Activated T-cell treated with anti-CD3 and anti-CD28 coated beads, Interleukin-2, amount 50 U/mL, for 72 hours (primary cell): ENCODE measurements at places on chromosomes 5 and 9. TPM values are rescaled to one million over a fixed set of nuclear protein-coding genes. Genes with fewer than 3 reads are reported as not detected.

The GRXCR2 gene
- total RNA-seq, result not detected

The LCN10 gene
- total RNA-seq, result 0.21 TPM

The ENG gene
- 11.1 TPM for total RNA-seq

The SLC46A2 gene
- total RNA-seq, result not detected

The PTPRD gene
- 0.44 TPM for total RNA-seq

The SPINK1 gene
- total RNA-seq, result not detected

The SOX30 gene
- total RNA-seq, result 0.34 TPM

- peaks cover 39% of the 10 kb centered on the region for H3K4me1 ChIP-seq
- peak overlapping the region; percentile 29 for H3K4me3 ChIP-seq
- no peaks in the 10 kb centered on the region for H3K36me3 ChIP-seq
- no peak for DNase-seq
- H3K27ac ChIP-seq, result no peak overlapping the region
- H3K27me3 ChIP-seq, result peaks cover 15% of the 10 kb centered on the region
Observed at GRCh38 chr5:132258102-132259068, 889 bp downstream of the PDLIM4 start.

DNA sequence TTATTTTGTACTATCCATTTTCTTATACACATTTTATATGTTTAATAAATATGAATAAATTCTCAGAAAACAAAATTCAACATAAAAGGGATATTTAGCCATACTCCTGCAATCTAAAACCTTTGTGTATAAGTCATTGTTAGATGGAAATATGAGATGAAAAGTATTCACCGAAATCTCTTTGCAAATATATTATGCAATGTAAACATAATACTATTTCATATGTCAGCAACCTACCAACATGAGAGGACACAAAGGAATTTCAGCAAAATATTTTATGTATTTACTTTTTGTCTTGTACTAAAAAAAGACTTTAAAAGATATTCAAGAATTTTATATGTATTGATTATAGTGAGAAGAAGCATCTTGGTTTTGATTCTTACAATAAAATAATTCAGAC is 1623.4 kb downstream of the EFNA5 start:
- H3K27ac ChIP-seq, result no peak overlapping the region
- H3K4me1 ChIP-seq, result no peaks in the 10 kb centered on the region
- DNase-seq, result no peak
- no peaks in the 10 kb centered on the region for H3K27me3 ChIP-seq
- no peak overlapping the region for H3K4me3 ChIP-seq

DNA sequence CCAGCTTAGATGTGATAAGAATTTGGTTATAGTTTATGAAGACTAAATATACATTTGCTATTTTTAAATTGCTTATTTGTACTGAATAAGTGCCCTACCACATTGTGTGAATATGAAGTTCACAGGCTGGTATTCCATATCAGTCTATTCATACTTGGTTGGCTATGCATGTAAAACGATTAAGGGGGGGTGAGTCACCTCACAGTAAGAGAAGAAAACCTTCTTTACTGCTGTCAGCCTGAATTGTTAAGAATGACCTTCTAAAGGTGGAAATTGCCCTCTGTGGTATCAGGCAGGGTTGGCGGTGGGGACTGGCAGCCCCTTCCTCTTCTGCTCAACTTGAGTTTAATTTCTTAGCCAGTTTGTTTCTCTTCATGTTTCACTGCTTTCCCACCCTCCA is 127.0 kb upstream of the RPS23 start:
- peaks cover 2% of the 10 kb centered on the region for H3K36me3 ChIP-seq
- H3K4me3 ChIP-seq, result no peak overlapping the region
- no peaks in the 10 kb centered on the region for H3K4me1 ChIP-seq
- H3K27ac ChIP-seq, result no peak overlapping the region
- no peaks in the 10 kb centered on the region for H3K27me3 ChIP-seq
- DNase-seq, result no peak

- no peak overlapping the region for H3K4me3 ChIP-seq
- no peak overlapping the region for H3K27ac ChIP-seq
- H3K27me3 ChIP-seq, result peaks cover 47% of the 10 kb centered on the region
- DNase-seq, result no peak
Observed at GRCh38 chr9:132989414-132989996, 11.0 kb downstream of the GFI1B start.

DNA sequence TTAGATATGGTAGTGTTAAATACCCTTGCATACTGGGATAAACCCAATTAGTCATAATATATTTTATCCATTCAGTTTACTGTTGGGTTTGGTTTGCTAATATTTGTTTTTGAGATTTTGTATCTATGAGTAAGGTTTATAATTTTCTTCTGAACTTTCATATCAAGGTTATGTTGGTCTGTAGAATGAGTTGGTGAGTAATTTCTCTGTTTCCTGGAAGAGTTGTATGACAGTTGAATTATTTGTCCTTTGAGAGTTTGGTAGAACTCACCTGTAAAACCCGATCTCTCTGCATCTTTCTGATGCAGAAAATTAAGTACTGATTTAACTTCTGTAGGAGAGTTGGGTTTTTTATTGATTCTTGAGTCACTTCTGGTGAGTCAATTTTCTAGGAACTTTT is 20.4 kb downstream of the DDX4 start:
- DNase-seq, result no peak
- no peaks in the 10 kb centered on the region for H3K36me3 ChIP-seq
- H3K4me3 ChIP-seq, result peak overlapping the region; percentile 70
- H3K27ac ChIP-seq, result peak overlapping the region; percentile 83
- peaks cover 29% of the 10 kb centered on the region for H3K4me1 ChIP-seq

GRCh38 chr5:168472329-168472728 is 13.9 kb upstream of the RARS1 start:
- no peak overlapping the region for H3K27ac ChIP-seq
- H3K27me3 ChIP-seq, result no peaks in the 10 kb centered on the region
- peaks cover 3% of the 10 kb centered on the region for H3K4me1 ChIP-seq
- no peak overlapping the region for H3K4me3 ChIP-seq
- H3K36me3 ChIP-seq, result no peaks in the 10 kb centered on the region

DNA sequence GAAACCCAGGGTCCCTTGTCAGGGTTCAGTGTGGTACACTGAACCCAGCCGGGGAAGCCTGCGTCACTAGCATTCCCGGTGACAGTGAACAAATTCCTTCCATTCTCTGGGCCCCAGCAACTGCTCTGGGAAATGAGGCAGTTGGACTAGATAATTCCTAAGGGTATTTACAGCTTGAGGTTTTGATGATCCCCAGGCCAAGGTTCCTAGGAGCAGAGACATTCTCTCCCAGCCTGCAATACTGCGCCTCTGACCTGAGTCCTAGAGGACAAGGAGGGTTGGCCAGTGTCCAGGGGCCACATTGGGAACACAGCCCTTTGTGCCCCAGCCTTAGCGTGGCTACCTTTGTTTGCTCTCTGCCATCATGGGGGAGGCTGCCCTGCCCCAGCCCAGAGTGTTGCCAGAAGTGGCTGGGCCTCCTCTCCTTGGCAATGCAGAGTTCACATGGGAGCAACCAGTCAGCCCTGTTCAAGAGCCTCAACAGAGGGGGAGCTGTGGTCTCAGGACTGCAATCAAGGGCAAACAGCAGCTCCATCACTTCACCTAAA is 178.2 kb downstream of the SEC61B start:
- H3K36me3 ChIP-seq, result no peaks in the 10 kb centered on the region
- no peaks in the 10 kb centered on the region for H3K4me1 ChIP-seq
- DNase-seq, result no peak
- no peak overlapping the region for H3K4me3 ChIP-seq
- H3K27ac ChIP-seq, result no peak overlapping the region

DNA sequence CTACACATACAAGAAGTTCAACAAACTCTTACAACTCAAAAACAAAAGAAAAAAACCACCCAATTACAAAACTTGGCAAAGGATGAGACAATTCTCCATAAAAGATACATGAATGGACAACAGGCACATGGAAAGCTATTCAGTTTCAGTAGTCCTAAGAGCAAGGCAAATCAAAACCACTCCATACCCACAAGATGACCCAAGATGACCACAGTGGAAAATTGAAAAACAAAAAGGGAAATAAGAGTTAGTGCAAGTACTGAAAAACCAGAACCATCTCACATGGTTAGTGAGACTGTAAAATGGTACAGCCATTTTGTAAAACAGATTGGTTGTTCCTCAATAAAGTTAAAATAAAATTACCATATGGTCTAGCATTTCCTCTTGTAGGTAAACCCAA is 287.1 kb upstream of the CDH9 start:
- no peaks in the 10 kb centered on the region for H3K27me3 ChIP-seq
- H3K27ac ChIP-seq, result no peak overlapping the region
- no peak for DNase-seq
- H3K36me3 ChIP-seq, result peaks cover 2% of the 10 kb centered on the region
- H3K4me3 ChIP-seq, result no peak overlapping the region
- H3K4me1 ChIP-seq, result no peaks in the 10 kb centered on the region

GRCh38 chr5:15834596-15835245 is 334.7 kb downstream of the FBXL7 start:
- H3K4me1 ChIP-seq, result no peaks in the 10 kb centered on the region
- no peak overlapping the region for H3K4me3 ChIP-seq
- no peak for DNase-seq

GRCh38 chr5:141743866-141744272 is 61.8 kb upstream of the ARAP3 start:
- no peaks in the 10 kb centered on the region for H3K36me3 ChIP-seq
- no peak overlapping the region for H3K4me3 ChIP-seq
- DNase-seq, result no peak
- no peaks in the 10 kb centered on the region for H3K4me1 ChIP-seq
- no peak overlapping the region for H3K27ac ChIP-seq

- H3K27ac ChIP-seq, result no peak overlapping the region
- no peaks in the 10 kb centered on the region for H3K27me3 ChIP-seq
- no peaks in the 10 kb centered on the region for H3K4me1 ChIP-seq
- H3K36me3 ChIP-seq, result no peaks in the 10 kb centered on the region
- no peak for DNase-seq
- no peak overlapping the region for H3K4me3 ChIP-seq
Observed at GRCh38 chr9:78626971-78627370, 330.0 kb downstream of the PSAT1 start.

GRCh38 chr5:15604986-15605385 is 105.0 kb downstream of the FBXL7 start:
- DNase-seq, result no peak
- H3K36me3 ChIP-seq, result no peaks in the 10 kb centered on the region
- no peak overlapping the region for H3K4me3 ChIP-seq
- no peaks in the 10 kb centered on the region for H3K27me3 ChIP-seq
- H3K4me1 ChIP-seq, result no peaks in the 10 kb centered on the region

- H3K36me3 ChIP-seq, result no peaks in the 10 kb centered on the region
- H3K4me1 ChIP-seq, result no peaks in the 10 kb centered on the region
- DNase-seq, result no peak
- peaks cover 12% of the 10 kb centered on the region for H3K27me3 ChIP-seq
- H3K27ac ChIP-seq, result no peak overlapping the region
- H3K4me3 ChIP-seq, result no peak overlapping the region
Observed at GRCh38 chr5:39671561-39671961, 246.8 kb upstream of the DAB2 start.

DNA sequence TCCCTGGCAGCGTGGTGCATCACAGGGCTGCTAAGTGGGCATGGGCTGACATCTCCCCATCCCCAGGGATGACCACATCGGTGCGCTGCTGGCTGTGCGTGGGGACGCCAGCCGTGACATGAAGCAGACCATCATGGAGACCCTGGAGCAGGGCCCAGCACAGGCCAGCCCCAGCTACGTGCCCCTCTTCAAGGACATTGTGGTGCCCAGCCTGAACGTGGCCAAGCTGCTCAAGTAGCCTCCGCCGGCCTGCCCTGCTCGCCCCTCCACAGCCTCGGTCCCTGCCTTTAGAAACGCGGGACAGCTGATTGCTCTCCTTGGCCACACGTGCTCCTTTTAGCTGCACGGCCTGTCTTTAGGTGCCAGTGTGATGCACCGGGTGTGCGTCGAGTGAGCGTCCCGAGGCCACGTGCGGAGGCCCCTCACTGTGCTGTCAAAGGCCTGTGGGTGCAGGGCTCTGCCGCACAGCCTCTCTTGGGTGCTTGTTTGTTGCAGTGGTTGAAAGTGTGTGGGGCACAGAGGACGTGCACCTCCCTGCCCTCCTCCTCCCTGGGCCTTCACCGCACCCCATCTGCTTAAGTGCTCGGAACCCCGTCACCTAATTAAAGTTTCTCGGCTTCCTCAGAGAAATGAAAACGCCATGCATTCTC is 23.8 kb downstream of the EXOC3 start:
- H3K4me3 ChIP-seq, result no peak overlapping the region
- H3K27ac ChIP-seq, result no peak overlapping the region
- peaks cover 23% of the 10 kb centered on the region for H3K36me3 ChIP-seq
- H3K27me3 ChIP-seq, result no peaks in the 10 kb centered on the region
- no peak for DNase-seq
- peaks cover 48% of the 10 kb centered on the region for H3K4me1 ChIP-seq

DNA sequence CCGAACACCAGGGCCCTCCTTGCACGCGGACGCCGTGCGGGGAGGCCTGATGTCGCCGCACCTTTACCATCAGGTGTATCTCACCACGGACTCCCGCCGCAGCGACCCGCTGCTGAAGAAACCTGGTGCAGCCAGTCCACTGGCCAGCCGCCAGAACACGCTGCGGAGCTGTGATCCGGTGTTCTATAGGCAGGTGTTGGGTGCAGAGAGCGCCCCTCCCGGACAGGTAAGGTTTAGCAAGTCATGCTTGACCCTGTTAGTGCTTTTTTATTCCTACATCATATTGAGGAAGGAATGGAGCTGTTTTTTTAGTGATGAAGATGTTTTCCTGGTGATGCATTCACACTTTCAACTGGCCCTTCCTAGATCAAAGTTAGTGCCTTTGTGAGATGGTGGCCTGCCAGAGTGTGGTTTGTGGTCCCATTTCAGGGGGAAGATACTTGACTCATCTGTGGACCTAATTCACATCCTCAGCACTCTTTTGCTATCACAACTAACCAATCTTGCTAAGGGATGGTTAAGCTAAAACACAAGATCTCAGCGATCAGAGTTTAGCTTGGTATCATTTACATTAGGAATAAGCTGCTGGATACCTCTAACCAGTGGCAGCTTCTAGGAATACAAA is 2.7 kb downstream of the PCDHGC3 start:
- peaks cover 4% of the 10 kb centered on the region for H3K36me3 ChIP-seq
- peaks cover 66% of the 10 kb centered on the region for H3K27me3 ChIP-seq
- H3K4me3 ChIP-seq, result no peak overlapping the region

DNA sequence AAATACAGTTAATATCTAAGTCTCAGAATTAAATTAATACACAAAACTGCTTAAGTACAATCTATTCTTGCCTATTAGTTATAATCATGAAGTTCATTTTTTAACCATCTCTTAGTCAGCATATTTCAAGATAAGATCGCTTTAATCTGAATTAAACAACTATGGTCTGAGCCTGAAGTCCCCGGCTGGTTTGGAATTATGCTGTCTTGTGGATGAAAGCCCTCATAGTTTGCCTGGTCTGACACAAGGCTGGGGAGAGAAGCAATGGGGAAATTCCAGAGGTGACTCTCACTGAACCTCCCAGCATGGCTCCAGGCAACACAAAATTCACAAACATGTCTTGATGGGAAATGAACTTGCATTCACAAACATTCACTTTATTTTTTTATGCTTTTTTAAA is 28.0 kb upstream of the GRAMD2B start:
- no peak overlapping the region for H3K27ac ChIP-seq
- peaks cover 2% of the 10 kb centered on the region for H3K36me3 ChIP-seq
- no peaks in the 10 kb centered on the region for H3K27me3 ChIP-seq
- no peaks in the 10 kb centered on the region for H3K4me1 ChIP-seq
- H3K4me3 ChIP-seq, result no peak overlapping the region
